ENCODE measurements at places on chromosomes 6 and 20.

GRCh38 chr6:35581633-35582032 lies 68.9 kb upstream of the TULP1 start:
- DNase-seq: no peak

GRCh38 chr6:163935158-163935762 lies 520.7 kb downstream of the QKI start:
- peak; percentile 16 for DNase-seq

DNA sequence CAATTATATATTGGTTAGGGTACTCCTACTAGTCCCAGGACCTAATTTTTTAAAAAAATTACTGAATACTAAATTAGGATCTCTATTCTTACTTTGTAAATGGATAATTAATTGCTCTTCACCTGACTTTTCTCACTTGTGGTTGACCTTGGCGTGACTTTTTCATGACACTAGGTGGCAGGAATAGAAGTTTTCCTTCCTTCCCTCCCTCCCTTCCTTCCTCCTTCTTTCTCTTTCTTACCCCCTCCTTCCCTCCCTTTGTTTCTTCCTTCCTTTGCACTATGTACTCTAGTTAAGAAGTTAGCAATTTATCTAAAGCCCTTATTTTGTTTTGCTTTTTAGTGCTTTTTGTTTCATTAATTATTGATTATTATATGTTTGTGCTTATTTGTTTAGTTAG lies 20.4 kb upstream of the HBS1L start:
- no peak for DNase-seq

- no peak for DNase-seq
These were observed 126.2 kb downstream of the IMPG1 start for GRCh38 chr6:75946146-75946831.

- no peak for DNase-seq
These were observed 7.7 kb downstream of the BRPF3 start for GRCh38 chr6:36204068-36204753.

DNA sequence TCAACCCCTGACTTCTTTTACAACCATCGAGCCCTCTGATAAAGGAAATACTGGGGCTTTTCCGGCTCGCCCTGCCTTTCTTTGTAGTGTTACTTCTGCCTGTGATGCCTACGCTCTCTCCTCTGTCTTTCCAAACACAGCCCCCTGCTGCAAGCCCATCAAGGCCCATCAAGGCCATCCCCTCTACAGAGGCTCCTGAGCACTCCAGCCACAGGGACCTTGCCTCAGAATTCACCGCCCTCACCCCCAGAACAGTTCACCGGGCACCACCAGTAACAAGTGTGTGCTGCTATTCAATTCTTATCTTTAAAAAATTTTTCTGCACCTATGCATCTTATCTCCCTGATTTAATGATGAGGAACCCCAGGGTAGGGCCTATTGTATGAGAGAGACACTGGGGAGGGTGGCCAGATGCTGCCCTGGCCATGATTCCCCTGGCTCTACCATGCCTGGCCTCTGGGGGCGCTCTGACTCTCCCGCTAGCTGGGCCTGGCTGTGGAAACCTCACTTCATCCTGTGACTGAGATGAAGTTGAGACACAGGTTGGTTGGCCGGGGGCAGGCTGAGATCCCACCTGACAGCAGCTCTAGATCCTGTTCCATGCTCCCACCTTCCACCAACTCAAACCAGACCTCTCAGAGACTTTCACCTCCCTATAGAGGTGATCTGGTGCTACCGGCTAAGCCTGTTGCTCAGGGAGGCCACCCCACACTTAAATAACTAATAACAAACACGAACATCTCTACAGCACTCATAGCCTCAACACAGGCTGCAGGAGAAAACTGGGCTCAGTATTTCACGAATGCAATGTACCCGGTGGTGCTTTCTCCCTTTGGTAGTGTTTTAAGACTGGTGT lies 19.2 kb upstream of the GLP1R start:
- no peak for DNase-seq

GRCh38 chr6:167150941-167151549 lies 6.7 kb downstream of the GPR31 start:
- no peak for DNase-seq

GRCh38 chr6:79821859-79822258 lies 125.5 kb downstream of the ELOVL4 start:
- DNase-seq: no peak

GRCh38 chr6:127191716-127192115 lies 73.2 kb downstream of the RSPO3 start:
- no peak for DNase-seq

- no peak for DNase-seq
These were observed 70.8 kb downstream of the EYA2 start for GRCh38 chr20:46965477-46965876.

GRCh38 chr20:16316513-16316912 lies 256.7 kb downstream of the KIF16B start:
- no peak for DNase-seq

GRCh38 chr6:35019171-35019570 lies 122.0 kb downstream of the TCP11 start:
- no peak for DNase-seq

GRCh38 chr6:39249278-39249677 lies 20.0 kb upstream of the KCNK5 start:
- no peak for DNase-seq

- no peak for DNase-seq
These were observed 56.4 kb downstream of the TRDN start for GRCh38 chr6:123580331-123580730.

DNA sequence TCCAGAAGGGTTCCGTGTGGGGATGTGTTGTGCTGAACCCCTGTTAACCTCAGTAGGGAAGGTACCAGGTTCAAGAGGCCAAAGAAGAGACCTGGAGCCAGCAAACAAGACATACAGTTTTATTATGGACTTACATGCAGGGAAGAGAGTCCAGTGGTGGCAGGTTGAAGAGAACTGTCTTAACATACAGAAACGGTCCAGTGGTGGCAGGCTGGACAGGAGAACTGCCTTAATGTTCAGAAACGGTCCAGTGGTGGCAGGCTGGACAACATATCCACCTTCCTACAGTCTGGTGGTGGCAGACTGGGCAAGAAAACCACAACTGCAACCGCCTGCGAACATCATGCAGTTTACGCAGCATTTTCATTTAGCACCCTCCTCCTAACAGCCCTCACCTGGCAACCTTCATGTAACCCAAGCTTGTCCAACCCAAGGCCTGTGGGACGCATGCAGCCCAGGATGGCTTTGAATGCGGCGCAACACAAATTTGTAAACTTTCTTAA lies 75.9 kb downstream of the PHACTR3 start:
- DNase-seq: no peak

DNA sequence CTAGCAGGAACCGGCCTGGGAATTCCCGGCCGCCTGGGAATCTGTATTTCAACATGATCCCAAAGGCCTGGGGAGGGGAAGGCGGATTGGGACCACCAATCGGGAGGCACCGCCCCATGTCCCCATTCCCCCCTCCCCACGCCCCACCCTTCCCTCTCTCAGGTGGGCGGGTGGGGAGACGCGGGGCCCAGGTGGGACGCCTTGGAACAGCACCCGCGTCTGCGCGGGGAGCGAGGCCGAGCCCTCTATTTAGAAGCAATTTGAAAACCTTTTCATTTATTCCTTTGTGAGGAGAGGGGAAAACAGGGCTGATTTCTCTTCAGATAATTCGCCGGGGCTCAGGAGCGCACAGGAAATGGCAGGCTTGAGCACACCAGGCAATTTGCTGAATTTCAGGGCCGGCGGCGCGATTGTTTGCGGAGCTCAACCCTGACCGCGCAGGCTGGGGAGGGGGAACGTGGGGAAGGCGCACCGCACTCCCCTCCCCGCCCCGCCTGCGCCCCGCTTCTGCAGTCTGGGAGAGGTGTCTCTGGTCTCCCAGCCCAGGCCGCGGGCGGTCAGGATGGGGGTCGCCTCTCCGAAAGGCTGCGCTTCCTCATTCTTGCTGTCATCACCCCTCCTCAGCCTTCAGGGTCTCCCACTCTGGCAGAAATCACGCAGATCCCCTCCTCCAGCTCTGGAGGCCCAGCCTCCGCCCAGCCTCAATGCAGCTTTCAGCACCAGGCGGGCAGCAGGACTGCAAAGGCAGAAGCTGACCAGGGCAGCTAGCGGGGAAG lies 170.0 kb downstream of the GRM4 start:
- DNase-seq: no peak

GRCh38 chr6:139028215-139028657 lies 309 bp upstream of the ABRACL start:
- DNase-seq: peak; percentile 21
